ENCODE measurements at places on chromosomes 11 and 22.
A peak's percentile ranks its signal among the peaks of the same experiment; 100 is the strongest.

- DNase-seq = peak; percentile 60
Measured at GRCh38 chr11:69008737-69009440, 4.2 kb downstream of the MRGPRF start.

- peak; percentile 52 for DNase-seq
Measured at GRCh38 chr11:110447897-110448745, 18.4 kb downstream of the FDX1 start.

- no peak for DNase-seq
Measured at GRCh38 chr11:105878510-105878909, 143.5 kb downstream of the MSANTD4 start.

GRCh38 chr11:17540807-17541206 lies 3.4 kb downstream of the USH1C start:
- DNase-seq = no peak

DNA sequence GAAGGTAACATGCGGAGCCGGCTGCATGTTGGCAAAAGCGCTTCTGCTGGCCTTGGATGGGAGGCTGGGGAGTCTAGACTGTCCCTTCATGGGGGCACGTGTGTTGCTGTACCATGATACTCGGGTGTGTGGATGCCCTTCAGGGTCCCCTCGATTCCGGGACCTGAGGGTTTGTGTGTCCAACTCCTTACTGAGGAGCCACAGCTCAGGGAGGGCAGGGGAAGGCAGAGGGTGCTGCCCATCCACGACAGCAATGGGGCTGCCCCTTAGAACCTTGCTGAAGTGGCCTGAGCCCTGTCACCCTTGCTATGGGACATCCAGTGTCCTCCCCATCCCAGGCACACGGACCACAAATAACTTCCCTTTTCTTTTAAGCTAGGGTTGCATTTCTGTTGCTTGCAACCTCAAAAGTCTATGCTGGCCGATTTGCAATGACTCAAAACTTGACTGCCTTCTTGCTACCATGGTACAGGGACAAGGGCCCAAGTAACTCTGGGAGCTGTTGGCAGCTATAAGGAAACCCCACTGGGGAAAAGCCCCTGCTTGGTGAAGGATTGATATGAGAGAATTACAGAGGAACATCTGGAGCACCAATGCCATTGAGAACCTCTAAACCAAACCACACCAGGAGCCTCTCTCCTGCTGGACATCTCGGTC lies 43.8 kb downstream of the RTL6 start:
- DNase-seq = no peak

- no peak for DNase-seq
Measured at GRCh38 chr11:43687120-43687791, 6.7 kb downstream of the HSD17B12 start.

- peak; percentile 94 for DNase-seq
Measured at GRCh38 chr22:17171153-17172028, 12.3 kb upstream of the HDHD5 start.

- peak; percentile 95 for DNase-seq
Measured at GRCh38 chr11:5689551-5689983, at the start of gene TRIM22. TRIM22 (plus strand) TSS chr11:5689790; CDS start chr11:5696233, 6,443 bp downstream.

GRCh38 chr11:456533-456932 lies 6.5 kb downstream of the PTDSS2 start:
- no peak for DNase-seq

DNA sequence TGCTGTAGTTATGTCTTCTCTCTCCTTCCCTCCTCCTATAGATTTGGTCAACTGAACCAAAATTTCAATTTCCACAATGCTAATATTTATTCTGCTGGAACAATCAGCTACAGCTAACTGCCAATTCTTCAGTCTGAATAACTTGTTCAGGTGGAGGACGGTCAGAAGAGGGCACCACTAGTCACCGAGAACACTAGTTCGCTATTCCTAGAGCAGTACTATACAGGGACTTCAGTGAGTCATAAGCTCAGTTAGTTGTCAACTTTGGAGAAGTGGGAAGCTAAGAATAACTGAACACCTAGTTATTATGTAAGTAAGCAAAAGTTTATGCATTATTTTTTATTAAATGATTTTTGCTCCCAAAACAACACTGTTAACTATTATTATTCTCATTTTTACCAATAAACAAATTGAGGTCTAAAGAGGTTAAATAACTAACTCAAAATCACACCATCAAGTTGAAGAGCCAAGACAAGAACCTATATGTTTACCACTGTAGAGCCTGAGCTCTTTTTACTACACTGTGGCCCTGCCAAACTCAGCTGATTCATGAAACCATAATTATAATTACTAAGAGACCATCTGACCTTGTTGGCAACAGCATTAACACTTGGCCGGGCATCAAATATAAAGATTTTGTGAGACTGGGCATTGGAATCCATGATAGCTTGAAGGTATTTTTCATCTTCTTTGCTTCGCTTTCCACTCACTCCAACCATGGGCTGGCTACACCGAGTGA lies 59.0 kb downstream of the CEP57 start:
- DNase-seq = peak; percentile 71

DNA sequence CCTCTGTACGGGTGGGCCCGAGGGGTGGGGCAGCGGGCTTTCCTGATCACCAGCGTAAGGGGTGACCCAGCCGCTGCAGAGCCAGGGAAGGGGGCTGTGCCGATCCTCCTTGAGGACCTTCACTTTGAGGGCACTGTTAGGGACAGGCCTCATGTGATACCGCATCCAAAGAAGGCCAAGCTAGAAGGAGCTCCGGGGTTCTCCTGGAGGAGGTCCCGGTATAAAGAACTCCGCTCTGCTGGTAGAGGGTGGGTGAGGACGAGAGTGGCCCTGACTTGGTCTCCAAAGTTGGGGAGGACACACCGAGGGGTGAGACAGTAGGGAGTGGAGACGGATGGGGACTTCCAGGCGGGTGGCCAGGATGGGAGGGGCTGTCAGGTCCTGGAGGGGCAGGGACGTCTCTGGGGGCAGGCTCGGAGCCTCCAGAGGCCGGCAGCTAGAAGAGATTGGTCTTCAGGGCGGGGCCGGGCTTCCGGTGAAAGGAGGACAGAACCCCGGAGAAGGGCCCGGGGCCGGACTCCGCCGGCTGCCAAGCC lies 4.6 kb downstream of the PHOX2A start:
- DNase-seq = no peak

GRCh38 chr11:832529-833113 lies at the start of gene CD151:
CD151 (plus strand) TSS chr11:832952; CDS start chr11:836070, 3,118 bp downstream.
- DNase-seq = peak; percentile 85

- DNase-seq = no peak
Measured at GRCh38 chr22:32903507-32903906, 102.0 kb downstream of the TIMP3 start.

- no peak for DNase-seq
Measured at GRCh38 chr11:114612686-114613085, 17.1 kb upstream of the NXPE4 start.

DNA sequence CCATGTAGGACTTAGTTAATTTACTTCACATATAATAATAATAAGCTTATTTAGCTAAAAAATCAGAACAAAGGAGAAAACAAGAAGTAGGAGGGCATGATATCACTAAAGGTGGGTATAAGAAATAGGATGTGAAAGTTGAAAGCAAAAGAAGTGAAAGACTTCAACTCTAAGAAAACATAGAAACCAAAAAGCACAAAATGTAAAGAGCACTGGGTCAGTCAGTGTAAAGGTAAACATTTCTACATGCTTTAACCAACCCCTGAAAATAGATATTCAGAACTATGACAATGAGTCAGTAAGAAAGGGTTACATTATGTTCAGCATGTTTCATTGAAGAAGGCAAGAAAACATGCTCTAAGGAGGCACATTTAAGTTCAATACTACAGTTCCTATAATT lies 298.8 kb downstream of the SWAP70 start:
- no peak for DNase-seq

DNA sequence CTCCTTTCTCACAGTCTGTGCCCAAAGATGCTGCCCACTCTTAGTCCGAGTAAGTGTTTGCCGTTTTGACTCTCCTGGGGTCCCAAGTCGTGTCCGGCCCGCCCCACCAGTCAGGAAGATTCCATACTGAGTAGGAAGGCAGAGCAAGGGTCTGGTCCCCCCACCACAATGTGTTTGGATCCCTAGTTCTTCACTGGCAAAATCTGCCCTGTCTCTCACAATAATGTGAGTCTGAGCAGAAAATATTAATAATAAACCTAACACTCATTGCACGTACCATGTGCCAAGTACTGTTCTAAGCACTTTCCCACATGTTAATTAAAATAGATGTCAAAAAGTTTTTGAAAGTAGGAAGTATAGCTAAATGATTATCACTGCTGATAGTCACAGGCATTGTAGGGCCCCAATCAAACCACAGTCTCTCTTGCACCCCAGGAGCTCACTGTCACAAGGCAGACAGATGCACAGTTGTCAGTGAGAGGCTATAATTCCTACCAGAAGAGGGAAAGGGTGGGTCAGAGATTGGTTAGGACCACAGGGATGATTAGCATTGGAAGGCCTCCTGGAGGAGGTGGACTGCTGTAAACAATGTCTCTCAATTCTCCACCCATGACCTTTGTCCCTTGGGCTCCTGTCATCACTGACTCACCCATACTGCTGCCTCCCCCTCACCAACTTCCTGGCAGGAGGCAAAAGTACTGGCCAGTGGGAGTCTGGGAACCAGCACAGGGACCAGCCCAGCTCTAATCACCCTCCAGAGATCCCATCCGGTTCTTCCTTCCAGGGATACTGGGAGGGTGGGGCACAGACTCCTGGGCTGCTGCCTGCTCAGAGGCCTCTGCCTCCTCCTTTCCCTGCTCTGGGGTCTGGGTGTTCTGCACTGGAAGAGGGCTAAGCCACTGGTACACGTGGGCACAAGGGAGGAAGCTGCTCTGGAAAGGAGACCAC lies 1.0 kb upstream of the POLD4 start:
- peak; percentile 69 for DNase-seq

DNA sequence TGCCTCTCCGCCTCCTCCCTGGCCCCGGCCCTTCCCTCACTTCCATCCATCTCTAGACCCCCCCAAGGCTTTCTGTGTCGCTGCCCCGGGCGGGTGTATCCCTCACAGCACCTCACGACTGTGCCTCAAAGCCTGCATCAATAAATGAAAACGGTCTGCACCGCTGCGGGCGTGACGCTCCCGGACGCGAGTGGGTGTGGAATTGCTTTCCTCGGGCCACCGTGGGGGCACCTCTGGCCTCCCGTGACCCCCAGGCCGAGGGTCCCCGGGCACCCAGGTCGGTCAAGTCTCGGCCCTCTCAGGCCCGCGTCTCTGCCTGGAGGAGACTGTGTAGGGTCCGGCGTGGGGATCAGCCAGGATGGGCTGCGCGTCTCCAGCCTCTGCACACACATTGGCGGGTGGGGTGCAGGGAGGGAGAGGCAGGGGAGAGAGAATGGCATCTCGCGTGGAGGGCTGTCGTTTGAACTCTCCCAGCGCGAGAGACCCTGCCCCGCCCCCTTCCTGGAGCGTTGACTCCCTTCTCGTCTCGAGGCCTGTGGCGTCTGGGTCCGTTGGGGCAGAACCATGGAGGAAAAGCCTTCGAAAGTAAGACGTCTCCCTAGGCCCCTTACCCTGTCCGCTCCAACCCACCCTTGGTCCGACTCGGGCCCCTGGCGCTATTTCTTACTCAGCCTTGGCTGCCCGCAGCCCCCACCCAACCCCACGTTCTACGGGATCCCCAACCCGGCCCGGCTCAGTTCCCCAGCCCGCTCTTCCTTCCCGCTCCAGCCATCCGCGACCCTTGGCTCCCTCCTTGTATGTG lies at the start of gene CATSPERZ:
TSS of gene CATSPERZ (plus strand) at position 512 of the 802 bp plus-strand sequence. CDS start at position 565, 53 bp downstream.
- DNase-seq = no peak

GRCh38 chr11:13949876-13950275 lies 12.6 kb upstream of the SPON1 start:
- DNase-seq = peak; percentile 75

GRCh38 chr22:50697667-50698506 lies 25.3 kb downstream of the SHANK3 start:
- no peak for DNase-seq

DNA sequence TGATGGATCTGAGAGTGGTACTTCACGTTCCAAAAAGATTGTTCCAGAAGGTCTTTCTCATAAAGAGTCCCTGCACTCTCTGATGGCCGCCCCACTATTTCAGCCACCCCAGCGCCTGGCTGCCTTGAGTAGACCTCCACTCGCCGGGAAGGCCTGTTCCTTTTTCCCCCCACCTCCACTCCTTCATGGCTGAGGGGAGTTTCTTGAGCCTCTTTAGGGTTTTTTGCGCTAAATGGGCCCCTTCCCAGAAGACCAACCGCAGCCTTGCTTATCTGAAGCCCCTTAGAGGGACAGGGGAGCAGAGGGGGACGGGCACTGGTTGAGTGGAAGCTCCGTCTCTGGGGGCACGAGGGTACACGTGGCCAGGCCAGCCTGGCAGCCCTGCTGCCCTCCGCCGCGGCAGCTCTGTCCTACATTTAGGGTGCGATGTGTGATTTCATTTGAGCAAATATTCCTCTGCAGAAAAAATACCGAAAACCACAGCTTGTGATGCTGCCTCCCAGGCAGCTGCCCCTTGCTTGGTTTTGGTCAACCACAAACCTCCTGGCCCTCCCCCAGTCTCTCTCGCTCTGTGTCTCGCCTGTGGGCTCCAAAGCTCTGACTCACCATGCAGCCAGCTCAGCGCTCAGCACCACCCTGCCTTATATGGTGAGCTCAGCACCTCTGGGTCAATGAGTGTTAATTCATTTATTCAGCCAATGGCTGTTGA lies 88.7 kb downstream of the TP53I11 start:
- peak; percentile 97 for DNase-seq

GRCh38 chr22:48706934-48707762 lies 1120.5 kb downstream of the BRD1 start:
- no peak for DNase-seq

DNA sequence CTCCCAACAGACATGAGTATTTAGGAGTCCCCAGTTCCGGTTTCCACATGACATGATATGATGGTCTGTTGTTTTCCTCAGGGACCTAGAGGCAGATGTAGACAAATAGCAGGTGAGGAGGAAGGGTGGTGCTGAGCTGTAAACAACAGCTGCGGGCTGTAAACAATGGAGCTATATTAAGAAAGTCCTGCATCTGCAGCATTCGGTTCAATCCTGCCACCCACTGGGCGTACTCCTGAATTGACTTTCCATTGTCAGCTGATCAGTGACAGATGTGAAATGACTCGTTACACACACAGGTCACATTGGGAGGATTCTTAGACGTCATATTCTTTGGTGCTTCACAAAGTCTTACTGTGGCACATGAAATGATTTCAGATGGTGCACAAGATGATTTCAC lies 26.8 kb upstream of the RAG1 start:
- peak; percentile 74 for DNase-seq

DNA sequence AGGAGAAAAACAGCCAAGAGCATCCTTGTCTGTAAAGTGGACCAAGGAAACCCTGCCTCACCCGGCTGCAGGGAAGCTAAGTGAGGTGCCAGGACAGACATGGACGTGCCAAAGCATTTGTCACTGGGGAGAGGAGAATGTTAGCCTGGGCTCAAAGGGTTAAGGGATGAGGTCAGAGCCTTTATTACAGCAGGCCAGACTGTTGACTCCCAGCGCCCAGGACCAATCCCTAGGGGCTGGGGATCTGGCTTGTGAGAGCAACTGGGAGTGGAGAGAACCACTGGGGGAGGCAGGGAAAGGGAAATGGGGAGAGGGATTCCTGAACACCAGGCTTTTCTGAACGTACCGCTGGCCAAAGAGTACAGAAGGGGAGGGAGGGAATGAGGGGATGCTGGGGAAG lies 2.6 kb downstream of the CHRM1 start:
- no peak for DNase-seq

Data from OCI-M1 (cell line).